ENCODE measurements at places on chromosomes 13 and 19.

- DNase-seq, result no peak
Observed at GRCh38 chr19:48560095-48560530, 8.1 kb downstream of the SULT2B1 start.

DNA sequence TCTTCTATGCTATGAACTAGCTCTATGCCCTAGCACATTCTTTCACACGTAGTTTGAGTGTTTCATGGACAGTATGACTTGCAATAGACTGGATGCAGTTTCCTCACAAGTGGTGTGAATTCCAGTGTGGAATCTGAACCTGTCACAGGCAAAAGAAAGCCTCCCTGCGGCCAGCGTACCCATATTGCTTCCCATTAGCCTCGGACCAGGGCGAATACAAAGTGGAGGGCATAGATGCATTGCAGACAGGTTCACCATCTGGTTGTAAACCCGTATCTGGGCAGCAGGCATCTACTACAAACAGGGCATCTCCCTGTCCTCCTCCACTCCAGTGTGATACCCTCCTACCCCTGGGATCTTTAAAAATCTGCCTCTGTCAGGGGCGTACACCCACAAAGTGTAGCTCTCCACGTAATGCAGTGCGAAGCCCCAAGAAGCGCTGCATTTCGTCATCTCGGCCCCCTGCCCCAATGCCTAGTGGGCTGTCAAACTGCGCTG is 1.4 kb upstream of the CIC start:
- DNase-seq, result no peak

- no peak for DNase-seq
Observed at GRCh38 chr13:31968473-31968872, 63.1 kb upstream of the FRY start.

GRCh38 chr13:112877976-112878955 is 90.7 kb upstream of the MCF2L start:
- DNase-seq, result no peak

DNA sequence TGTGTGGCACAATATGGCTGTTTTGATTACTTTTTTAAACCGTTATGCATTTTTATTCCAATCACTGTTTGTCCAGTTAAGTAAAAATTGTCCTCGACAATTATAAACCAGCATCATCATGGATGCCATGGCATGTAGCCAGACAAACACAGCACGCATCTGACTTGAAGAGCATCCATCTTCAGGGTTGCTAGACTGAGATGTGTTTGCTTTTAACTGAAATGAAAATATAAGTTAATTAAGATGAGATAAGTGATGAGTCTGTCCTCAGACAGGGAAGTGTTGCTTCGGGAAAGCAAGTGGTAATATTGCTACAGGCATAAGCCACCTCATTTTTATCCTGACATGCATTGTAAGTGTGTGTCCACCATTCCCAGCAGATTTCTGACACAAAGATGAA is 92.8 kb upstream of the TPP2 start:
- no peak for DNase-seq

- no peak for DNase-seq
Observed at GRCh38 chr13:27391471-27391870, 32.9 kb upstream of the GTF3A start.

Measured in central memory CD8-positive, alpha-beta T cell (primary cell).